Prostate gland (tissue), 2 donors: ENCODE measurements at places on chromosomes 4 and X.

- no peak for DNase-seq
Observed at GRCh38 chr4:159298502-159298901, 195.6 kb downstream of the RAPGEF2 start.

DNA sequence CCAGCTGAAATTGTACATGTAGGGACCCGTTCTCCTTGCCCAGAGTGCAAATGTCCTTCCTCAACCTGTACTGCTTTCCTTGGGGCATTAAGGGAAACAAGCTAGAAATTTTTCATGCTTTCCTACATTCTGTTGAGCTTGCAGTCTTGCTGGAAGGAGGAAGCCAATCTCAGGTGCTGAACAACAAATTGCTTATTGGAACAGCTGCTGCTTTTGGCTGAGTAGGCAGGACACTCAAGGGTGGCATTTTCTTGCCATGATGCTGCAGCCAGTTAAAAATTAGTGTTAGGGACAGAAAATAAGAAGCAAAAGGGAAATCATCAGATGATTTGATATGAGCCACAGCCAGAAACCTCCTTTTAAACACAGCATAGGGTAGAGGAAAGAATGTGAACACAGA is 223.7 kb downstream of the QDPR start:
- DNase-seq = no peak

- no peak for DNase-seq
Observed at GRCh38 chr4:39852636-39853035, 125.1 kb downstream of the PDS5A start.

- DNase-seq = no peak
Observed at GRCh38 chr4:95694411-95694810, 145.5 kb upstream of the PDHA2 start.

DNA sequence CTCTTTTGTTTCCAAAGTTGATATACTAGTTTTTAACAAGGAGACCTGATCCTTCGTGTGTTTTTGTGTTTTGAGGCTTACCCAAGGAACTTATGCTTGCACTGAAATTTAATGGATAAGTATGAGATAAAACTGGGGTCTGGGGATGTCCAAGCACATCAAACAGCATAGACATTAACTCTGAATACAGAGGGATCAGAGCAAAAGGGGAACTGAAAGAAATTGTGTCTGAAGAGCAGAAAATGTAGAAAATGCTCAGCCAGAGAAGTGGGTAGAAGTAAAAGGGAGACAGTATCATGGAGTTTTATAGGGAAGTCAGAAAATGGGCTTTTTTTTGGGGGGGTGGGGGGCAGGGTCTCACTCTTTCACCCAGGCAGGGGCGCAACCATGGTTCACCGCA is 695.4 kb downstream of the ARAP2 start:
- no peak for DNase-seq
